ENCODE measurements at places on chromosomes 7 and 10.
A peak's percentile ranks its signal among the peaks of the same experiment; 100 is the strongest.

DNA sequence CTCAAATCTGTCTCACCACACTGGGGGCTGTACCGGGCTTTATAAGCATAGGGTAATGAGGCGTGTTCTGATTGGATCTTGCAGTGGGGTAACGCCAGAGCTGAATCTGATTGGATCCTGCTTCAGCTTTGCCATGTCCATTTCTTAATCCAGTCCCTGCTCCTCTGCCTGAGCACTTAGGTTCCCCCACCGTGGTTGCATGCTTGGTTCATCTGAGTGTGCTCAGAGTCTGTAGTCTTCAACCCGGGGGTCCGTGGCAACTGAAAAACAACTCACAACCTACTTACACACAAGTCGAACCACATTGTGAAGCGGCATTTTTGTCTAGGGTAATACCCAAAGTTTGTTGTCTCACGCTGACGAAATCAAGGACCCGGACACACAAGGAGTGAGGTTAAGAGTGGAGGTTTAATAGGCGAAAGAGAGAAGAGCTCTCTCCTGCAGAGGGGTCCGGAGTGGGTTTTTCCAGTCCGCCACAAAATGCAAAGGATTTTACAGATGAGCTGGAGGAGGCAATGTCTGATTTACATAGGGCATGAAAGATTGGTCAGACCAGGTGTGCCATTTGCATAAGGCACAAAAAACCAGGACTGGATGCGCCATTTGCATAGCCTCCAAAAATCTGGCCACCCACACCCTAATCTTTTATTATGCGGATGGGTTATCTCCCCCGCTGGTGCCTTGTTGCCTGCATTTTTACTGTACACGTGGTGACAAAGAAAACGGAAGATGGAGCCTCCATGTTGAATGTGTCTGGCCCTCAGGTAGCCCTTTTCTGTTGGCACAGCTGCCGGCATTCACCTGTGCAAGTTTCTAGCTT is 641.8 kb upstream of the FOXK1 start:
- H3K4me3 ChIP-seq, result no peak overlapping the region
- peak; percentile 49 for DNase-seq
- H3K27ac ChIP-seq, result no peak overlapping the region
- no peaks in the 10 kb centered on the region for H3K36me3 ChIP-seq

GRCh38 chr7:99141841-99142726 is 1.8 kb downstream of the SMURF1 start:
- peak overlapping the region; percentile 77 for H3K4me3 ChIP-seq
- H3K27me3 ChIP-seq, result no peaks in the 10 kb centered on the region
- peaks cover 53% of the 10 kb centered on the region for H3K4me1 ChIP-seq
- DNase-seq, result peak; percentile 68

DNA sequence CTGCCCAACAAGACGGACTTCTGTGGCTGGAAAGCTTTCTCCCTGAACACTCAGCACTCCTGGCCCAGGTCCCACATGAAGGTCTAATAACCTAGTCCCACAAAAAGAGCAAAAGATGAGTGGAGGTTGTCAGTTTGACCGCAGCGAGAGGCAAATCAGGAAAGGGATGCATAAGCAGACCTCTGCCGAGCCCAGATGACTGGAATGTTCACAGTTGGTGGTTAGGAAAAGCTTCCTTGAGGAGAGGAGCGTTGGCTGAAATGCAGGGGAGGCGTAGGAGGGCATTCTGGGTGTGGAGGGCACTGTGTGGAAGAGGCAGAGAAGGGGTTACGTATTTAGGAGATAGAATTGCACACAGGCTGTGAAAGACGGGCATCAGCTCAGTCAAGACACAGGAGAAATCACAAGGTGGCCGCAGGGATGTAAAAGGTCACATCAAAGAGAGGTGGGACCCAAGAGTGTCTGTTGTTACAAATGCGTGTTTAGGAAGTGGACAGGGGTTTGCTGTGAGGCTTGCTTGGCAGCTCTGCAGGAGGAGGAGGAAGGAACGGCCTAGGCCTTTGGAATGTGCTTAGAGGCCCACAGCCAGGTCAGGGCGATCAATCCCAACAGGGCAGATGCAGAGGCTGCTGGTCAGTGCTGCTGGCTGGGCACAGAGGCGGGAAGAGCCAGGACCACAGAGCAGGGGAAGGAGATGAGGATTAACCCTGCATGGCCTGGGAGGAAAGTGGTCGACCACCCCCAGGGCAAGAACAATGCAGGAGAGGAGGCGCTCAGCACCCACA is 133.5 kb downstream of the VIPR2 start:
- no peaks in the 10 kb centered on the region for H3K4me1 ChIP-seq
- no peak overlapping the region for H3K27ac ChIP-seq
- no peak for DNase-seq
- H3K36me3 ChIP-seq, result no peaks in the 10 kb centered on the region

DNA sequence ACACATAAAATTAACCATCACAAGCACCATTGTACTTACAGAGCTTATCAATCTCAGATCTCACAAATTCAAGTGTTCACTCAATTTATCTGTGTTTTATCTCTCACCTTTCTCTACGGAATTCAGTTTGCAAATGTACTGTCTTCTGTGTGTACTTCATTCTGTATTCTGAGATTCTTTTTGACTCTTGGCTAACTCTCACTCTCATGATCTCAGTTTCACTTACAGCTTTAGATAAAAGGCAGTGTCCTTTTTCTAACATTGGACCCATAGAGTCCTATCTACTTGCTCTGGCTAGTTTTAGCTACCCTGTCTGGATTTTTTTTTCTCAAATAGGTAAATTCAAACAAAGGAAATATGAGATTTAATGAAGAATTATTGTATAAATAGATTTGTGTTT is 176.0 kb downstream of the CCDC7 start:
- no peaks in the 10 kb centered on the region for H3K4me1 ChIP-seq
- H3K4me3 ChIP-seq, result no peak overlapping the region
- H3K36me3 ChIP-seq, result no peaks in the 10 kb centered on the region

DNA sequence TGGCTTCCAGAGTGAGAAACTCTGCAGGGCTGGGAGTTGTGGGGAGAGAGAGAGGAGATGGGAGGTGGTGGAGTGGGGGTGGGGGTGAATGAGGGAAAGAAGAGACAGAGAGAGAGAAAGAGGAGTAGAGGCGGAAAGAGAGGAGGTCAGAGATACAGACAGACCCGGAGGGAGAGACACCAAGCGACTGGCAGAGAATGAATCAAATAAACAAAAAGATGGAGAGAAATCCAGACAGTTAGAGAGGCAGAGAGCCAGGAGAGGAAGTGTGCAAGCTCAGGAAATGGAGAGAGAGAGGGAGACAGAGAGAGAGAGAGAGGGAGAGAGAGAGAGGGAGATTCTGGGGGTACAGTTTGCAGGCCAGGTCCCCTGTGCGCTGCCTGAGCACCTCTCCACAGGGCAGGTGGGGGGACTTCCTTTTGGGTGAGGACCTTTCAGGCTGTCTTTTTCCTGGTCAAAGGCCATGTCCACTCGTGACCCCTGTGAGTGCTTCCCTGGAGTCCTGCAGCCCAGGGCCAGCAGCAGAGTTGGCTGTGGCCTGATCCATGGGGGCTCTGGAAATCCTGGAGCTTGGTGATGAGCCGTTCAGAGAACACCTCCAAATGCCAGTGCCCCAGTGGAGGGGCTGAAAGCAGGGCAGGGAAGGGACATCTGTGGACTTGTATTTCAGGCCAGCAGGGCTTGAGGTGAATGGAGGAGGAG is 25.0 kb upstream of the PCBD1 start:
- H3K27ac ChIP-seq, result no peak overlapping the region
- H3K4me1 ChIP-seq, result peaks cover under 1% of the 10 kb centered on the region
- H3K4me3 ChIP-seq, result no peak overlapping the region
- DNase-seq, result no peak

DNA sequence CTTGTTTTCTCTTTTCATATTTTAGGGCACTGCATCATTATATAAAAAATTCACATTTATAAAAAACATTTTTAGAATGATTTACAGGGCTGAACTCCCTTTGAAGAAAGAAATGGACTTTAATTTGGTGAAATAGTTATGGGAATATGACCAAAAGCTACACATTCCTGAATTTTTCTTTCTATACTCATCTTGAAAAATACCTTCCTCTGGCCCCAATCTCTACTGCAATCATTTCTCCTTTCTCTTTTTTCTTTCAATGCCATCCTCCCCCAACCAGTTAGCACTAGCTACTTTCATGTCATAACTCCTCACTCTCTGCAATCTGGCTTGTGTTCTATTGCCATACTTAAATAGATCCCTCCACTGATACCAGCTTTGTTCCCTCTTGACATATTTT is 6.2 kb downstream of the WNT8B start:
- no peaks in the 10 kb centered on the region for H3K27me3 ChIP-seq
- H3K4me1 ChIP-seq, result no peaks in the 10 kb centered on the region
- H3K36me3 ChIP-seq, result no peaks in the 10 kb centered on the region
- H3K27ac ChIP-seq, result no peak overlapping the region
- DNase-seq, result no peak

DNA sequence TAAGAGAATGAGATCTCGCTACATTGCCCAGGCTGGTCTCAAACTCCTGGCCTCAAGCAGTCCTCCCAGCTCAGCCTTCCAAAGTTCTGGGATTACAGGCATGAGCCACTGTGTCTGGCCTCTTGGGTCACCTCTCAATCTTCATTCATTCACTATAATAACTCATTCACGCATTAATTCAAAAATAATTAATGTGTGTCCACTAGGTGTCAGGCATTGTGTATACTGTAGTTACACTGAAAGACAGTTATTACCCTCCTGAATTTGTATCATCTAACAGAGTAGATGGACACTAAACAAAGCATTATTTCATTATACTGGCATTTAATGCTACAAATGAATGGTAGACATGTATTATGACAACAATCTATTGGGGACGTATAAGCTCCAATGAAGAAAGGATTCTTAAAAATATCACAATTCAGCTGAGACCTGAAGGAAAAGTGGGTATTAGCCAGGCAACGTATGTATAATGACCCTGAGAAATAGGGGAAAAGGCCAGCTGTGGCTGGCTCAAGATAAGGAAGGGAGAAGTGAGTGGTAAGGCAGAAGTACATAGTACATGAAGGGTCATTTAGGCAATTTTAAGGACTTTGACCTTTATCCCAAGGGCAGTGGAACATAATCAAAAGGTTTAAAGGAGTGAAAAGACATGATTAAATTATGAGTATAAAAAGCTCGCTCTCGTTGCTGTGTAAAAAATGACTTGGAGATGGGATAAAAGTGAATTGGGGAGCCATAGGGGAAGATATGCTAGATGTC is 150.7 kb downstream of the BTAF1 start:
- no peak overlapping the region for H3K4me3 ChIP-seq
- no peak overlapping the region for H3K27ac ChIP-seq
- no peaks in the 10 kb centered on the region for H3K4me1 ChIP-seq
- no peak for DNase-seq
- no peaks in the 10 kb centered on the region for H3K27me3 ChIP-seq

DNA sequence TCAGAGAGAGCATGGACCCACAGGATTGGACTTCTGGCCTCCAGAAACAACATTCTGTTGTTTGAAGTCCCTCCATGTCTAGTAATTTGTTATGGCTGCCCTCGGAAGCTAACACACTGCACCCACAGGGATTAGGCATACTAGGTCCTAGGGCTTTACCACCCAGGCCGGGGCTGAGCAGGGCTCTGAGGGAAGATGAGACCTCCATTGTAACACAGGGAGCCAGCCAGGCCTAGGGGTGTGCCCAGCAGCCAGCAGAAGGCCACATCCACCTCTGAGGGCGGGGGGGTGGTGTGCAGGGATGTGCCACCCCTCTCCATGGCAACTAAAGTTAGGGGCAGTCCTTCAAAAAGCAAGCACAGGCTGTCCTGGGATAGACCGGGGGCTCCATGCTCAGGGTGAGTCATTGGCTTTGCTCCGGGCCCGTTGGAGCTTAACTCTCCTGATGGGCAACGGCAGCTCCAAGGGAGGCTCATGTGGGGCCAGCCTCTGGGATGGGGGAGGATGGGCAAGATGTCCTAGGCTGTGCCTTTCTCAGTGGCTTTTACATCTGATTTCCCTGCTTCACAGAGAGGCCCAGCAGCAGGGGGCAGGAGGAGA is 96.6 kb upstream of the GPR26 start:
- H3K27me3 ChIP-seq, result no peaks in the 10 kb centered on the region
- no peak overlapping the region for H3K4me3 ChIP-seq
- no peaks in the 10 kb centered on the region for H3K36me3 ChIP-seq

GRCh38 chr7:41942468-41943093 is 239.7 kb upstream of the INHBA start:
- H3K36me3 ChIP-seq, result no peaks in the 10 kb centered on the region
- H3K4me1 ChIP-seq, result no peaks in the 10 kb centered on the region
- no peak overlapping the region for H3K4me3 ChIP-seq
- DNase-seq, result no peak
- no peak overlapping the region for H3K27ac ChIP-seq

DNA sequence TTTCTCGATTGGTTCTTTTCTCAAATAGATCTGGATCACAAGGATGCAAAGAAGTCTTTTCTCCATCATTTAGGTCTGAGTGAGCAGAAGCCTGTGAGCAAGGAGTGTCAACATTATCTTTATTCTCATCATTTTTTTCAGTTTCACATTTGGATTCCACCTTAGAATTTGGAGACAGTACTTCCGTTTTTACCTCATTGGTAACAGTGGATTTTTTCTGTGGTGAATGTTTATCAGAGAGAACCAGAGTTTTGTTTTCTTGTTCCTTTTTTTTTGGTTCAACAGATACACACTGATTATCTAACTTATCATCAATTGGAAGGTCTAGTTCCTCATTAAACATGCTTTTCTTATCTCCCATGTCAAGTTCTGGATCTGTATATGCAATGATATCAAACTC is 151.3 kb downstream of the GALNT11 start:
- no peaks in the 10 kb centered on the region for H3K4me1 ChIP-seq
- H3K27me3 ChIP-seq, result no peaks in the 10 kb centered on the region
- H3K36me3 ChIP-seq, result peaks cover 65% of the 10 kb centered on the region

GRCh38 chr7:19106241-19107080 is 11.0 kb downstream of the TWIST1 start:
- no peaks in the 10 kb centered on the region for H3K36me3 ChIP-seq
- H3K27me3 ChIP-seq, result peaks cover 5% of the 10 kb centered on the region
- no peak for DNase-seq
- no peak overlapping the region for H3K27ac ChIP-seq
- peak overlapping the region; percentile 42 for H3K4me3 ChIP-seq

DNA sequence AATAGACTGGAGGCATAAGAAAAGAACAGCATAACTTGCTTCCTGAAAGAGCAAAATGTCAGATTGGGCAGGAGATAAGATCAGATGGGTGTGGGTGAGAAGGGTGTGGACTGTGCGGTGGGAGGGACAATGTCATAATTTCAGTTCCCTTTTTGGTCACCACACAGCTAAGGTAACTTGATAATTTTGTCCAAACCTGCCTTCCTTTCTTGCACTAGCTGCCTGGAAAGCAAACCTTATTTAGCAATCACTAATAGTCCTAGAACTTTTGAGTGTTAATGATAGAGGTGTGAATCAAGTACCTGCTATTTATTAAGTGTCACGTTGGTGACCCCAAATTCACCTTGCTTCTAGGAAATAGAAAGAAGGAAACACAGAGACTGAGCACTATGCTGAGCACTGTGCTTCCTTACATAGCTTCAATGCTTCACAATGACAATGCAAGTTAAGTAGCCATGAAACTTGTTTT is 72.4 kb upstream of the SP4 start:
- H3K36me3 ChIP-seq, result no peaks in the 10 kb centered on the region
- no peak overlapping the region for H3K27ac ChIP-seq
- no peaks in the 10 kb centered on the region for H3K4me1 ChIP-seq

GRCh38 chr10:74238031-74238431 is 87.0 kb downstream of the ADK start:
- H3K4me3 ChIP-seq, result no peak overlapping the region
- no peaks in the 10 kb centered on the region for H3K4me1 ChIP-seq
- H3K27me3 ChIP-seq, result no peaks in the 10 kb centered on the region
- peaks cover 3% of the 10 kb centered on the region for H3K36me3 ChIP-seq
- H3K27ac ChIP-seq, result no peak overlapping the region
- no peak for DNase-seq

- no peak overlapping the region for H3K4me3 ChIP-seq
- no peaks in the 10 kb centered on the region for H3K4me1 ChIP-seq
- H3K27ac ChIP-seq, result peak overlapping the region; percentile 85
- no peaks in the 10 kb centered on the region for H3K27me3 ChIP-seq
- H3K36me3 ChIP-seq, result peaks cover 7% of the 10 kb centered on the region
These were observed 169.5 kb upstream of the KLF14 start for GRCh38 chr7:130903358-130903974.
